Brain microvascular endothelial cell (primary cell): ENCODE measurements at places on chromosomes 5 and 9.

DNA sequence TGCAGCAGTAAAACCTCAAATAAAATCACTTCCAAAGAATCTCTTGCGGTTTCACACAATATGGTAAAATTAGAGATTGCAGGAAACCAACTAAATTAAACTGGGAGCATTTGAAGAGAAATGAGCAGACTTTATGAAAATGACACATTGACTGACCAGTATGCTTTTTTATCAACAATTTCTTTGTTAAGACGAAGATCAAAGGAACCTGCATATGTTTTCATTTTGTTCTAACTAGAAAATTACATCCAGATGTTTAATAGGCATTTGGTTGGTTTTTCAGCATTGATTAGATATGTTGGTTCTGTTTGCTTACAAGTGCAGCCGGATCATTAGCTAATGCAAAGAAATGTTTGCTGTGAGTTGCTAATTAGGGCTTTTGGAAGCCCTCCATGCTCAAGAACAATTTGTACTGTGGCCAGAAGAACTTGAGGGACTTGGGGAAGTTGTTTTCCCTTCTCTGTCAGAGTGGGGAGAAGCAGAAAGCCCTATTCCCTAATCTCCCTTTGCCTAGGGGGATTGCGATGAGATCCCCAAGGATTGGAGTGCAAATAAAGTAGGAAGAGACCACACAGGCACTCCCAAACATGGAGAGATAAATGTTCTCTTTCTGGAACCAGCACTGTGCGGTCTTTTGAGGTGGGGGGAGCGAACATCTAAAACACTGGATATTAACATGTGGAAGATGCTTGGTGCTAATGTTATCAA lies 4.5 kb upstream of the TLE1 start:
- DNase-seq = no peak

DNA sequence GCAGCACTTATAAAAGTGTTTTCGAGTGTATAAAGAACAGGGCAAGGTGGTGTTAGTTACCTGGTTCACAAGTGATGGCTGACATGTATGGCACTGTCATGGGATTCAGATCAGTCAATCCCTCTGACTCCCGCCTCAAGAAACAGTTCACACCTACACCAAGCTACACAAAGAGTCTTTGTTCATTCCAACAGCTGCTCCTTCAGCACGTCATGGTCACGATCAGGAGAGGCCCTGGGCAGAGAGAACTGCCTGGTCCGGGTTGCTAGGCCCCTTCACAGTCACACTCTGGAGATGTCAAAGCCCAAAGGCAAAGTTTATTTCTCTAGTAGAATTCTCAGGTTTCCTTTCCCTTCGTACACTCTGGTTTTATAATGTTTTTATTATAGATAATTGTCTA lies 426.7 kb downstream of the ZSWIM6 start:
- no peak for DNase-seq

DNA sequence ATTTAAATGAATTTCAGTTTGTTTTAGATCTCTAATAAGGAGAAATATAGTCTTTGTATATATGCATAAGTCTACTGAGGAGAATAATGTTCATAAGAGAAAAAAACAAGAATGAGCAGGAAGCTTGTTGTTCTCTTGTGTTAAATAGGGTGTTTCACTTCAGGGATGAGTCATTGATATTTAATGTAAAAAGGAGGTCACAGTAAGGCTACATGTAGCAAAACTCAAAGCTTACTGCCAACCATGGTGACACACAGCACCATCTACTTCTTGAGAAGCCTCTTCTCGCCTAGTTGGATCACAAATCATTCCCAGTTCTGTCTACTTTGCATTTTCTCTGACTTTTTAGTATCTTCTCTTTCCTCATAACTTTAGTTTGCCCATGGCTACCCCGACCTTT lies 1466.0 kb upstream of the C9orf72 start:
- DNase-seq = no peak

- DNase-seq = peak; percentile 53
Observed at GRCh38 chr5:73437101-73437776, 11.3 kb downstream of the FOXD1 start.

- DNase-seq = no peak
Observed at GRCh38 chr5:142386137-142387023, 61.6 kb upstream of the SPRY4 start.
